GM23338 (cell line): ENCODE measurements at places on chromosomes 7 and 10. TPM values are rescaled to one million over a fixed set of nuclear protein-coding genes. Genes with fewer than 3 reads are reported as not detected.

GRCh38 chr7:110534241-110534931, 556.5 kb upstream of the LRRN3 start:
- H3K27me3 ChIP-seq = no peaks in the 10 kb centered on the region
- H3K4me3 ChIP-seq = no peak overlapping the region
- no peaks in the 10 kb centered on the region for H3K36me3 ChIP-seq
- DNase-seq = no peak

DNA sequence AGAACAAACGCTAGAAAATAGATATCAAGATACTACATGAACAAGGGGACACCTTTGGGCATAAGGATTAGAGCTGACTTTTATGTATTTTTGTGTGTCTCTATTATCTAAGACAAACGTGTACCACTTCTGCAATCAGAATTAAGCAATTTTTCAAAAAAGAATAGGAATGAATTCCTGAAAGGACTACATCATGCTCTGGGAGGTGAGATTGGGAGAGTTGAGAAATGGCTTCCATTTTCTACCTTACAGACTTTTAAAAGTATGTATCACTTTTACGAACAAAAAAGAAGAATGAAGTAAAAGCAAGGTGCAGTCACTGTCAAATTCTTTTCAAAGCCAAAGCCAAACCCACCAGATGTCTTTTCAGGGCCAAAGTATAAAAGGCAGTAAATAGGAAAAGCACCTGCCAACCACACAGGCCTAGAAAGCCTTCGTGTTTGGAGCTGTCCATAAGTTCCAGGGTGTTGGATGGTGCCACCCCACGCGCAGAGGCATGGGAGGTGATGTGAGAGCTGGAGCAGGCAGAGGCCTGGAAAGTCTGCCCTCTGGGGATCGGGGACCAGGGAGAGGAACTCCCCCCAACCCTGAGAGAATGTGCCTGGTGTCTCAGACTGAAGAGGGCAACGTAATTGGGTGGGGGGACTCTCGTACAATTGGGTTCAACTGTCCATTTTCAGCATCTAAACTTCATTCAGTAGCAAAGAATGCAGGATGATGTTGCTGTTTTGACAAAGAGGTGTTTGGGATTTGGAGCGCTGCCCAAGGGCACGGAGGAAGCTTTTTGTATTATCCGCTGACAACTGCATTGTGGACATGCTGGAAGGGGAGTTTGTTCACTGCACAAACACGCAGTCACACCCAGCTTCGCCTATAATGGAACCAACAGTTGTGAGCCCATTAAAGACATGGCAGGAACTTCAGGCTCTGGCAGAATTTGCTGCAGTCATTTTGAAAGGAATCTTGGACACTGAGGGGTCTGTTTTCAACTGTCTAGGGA, 17.6 kb upstream of the CTBP2 start:
- no peak overlapping the region for H3K27ac ChIP-seq
- H3K4me1 ChIP-seq = no peaks in the 10 kb centered on the region
- no peaks in the 10 kb centered on the region for H3K27me3 ChIP-seq

DNA sequence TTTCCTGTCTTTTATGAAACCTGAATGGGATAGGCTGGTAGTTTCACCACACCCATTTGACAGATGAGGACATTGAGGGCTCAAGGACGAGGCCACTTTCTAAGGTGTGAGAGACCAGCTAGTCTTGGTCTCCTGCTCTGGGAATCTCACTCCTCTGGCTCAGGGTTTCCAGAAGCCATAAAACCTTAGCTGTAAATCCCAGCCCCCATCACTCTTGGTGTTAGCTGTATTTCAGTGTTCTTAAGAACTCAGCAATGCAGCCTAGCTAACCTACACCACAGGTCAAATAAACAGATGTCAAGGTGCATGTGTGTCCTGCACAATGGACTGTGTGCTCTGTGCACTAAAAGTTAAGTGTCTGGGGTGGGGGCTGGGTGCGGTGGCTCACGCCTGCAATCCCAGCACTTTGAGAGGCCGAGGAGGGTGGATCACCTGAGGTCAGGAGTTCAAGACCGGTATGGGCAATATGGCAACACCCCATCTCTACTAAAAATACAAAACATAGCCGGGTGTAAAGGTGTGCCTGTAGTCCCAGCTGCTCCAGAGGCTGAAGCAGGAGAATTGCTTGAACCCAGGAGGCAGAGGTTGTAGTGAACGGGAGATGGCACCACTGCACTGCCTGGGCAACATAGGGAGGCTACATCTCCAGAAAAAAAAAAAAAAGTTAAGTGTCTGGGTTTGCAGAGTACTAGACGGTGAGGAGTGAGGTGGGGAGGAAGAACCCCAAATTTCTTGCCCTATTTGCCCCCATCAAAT, 567 bp upstream of the EPO start:
- peaks cover 38% of the 10 kb centered on the region for H3K27me3 ChIP-seq
- H3K4me3 ChIP-seq = peak overlapping the region; percentile 74
- no peak overlapping the region for H3K27ac ChIP-seq
- no peak for DNase-seq
- H3K4me1 ChIP-seq = peaks cover 9% of the 10 kb centered on the region; the same call in 1 of the 2 replicates

Gene ZNF503
- polyA plus RNA-seq = 0.21 and 0.24 TPM in 2 replicates

Gene MKX
- 0.47 and 0.66 TPM in 2 replicates for polyA plus RNA-seq
